ENCODE measurements at places on chromosomes 7 and 10.

- DNase-seq, result no peak
Measured at GRCh38 chr10:114151486-114151885, 22.5 kb downstream of the CCDC186 start.

GRCh38 chr10:122021379-122021778 lies 32.4 kb downstream of the TACC2 start:
- no peak for DNase-seq

DNA sequence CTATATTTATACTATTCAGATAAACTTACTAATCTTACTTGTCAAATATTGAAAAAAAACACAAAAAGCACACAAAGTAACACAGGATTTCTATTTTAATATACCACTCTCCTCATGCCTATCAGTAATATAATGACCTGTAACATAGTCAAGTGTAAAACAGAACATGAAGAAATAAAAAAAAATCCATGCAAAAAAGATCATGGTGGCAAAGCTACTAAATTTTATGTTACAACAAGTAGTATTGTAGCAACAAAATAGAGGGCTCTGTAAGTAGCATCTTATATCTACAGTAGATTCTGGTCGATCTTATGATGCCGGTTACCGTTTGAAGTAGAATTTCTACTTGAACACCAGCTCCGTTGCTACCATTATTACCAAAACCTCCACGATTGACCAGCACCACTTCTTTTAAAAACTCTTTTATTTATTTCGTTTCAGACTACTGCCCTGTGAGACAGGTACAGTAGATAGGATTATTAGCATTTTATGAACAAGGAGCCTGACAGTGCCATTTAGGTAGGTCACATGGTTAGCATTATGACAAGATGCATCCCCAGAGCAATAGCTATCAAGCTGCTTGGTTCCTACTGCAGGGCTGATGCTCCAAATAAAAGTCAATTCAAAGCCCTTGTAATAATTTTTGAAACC lies 2.1 kb downstream of the CPED1 start:
- DNase-seq, result no peak

GRCh38 chr7:139058943-139059342 lies 23.1 kb upstream of the ZC3HAV1L start:
- no peak for DNase-seq

GRCh38 chr7:111492234-111492633 lies 70.1 kb downstream of the IMMP2L start:
- DNase-seq, result no peak
